ENCODE measurements at places on chromosomes 1 and 21.

- no peak for DNase-seq
Observed at GRCh38 chr1:161864577-161864976, 98.5 kb downstream of the ATF6 start.

DNA sequence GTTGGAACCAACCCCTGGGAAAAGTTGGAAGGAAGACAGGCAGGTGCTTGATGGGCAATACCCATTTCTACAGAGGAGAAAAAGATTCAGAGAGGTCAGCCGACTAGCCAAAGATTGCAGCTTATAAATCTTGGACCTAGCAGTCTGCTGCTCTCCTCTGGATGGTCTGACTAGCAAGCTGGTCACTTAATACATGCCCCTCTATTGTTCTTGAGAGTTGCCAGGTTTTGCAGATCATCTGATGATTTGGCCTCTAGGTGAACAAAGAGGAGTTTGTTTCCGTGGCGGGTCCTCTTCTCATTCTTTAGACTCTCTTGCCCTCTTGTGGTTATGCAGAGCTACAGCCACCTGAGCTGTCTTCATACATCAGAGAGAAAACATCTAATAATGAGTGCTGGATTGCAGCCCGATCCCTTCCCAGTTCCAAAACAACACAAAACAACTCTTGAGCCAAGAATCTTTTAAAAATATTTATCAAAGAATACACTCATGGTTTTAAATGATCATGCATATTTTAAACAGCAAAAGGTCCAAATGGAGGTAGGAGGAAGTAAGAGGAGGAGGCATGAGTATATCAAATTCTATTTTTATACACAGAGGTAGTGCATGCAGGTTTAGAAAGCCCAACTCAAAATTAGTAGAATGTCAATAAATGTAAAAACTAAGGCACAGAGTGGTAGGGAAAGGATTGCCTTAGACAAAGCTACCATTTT lies 115.7 kb downstream of the SLC30A10 start:
- DNase-seq, result no peak

DNA sequence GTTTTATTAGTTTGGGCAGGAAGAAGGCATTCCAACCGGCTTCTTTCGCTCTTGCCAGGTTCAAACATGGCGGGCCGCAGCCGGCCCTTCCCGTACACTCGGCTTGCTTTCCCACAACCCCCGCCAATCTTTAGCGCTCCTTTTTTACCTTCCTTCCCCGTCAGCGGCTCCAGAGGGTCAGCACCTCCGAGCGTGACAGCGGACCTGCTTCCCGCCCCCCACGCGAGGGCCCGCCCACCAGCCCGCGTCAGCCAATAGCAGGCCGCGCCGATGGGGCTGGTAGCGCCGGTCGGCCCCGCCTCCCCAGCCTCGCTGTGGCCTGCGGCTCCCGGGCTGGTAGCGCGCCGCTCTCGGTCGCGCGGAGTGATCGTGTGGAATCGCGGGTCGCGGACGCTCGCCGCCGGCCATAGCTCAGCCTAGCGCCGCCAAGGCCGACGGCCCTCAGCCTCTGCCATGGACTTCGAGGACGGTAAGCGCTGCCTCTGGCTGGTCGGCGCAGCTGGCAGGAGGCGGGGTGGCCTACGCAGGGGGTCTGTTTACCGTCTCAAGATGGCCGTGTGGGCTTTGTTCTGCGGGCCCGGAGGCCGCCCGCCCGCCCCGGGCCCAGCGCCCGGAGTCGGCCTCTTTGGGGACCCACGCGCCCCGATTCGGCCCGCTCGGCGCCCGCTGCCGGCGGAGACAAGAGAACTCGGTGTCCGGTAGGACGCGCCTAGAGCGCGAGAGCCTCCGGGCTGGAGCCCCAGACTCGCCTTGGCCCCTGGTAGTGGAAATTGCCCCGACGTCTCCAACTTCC lies at the start of gene ZNF326:
ZNF326 (plus strand) TSS at position 306 of the 793 bp plus-strand sequence; CDS start at position 454, 148 bp downstream.
- peak; percentile 91 for DNase-seq

DNA sequence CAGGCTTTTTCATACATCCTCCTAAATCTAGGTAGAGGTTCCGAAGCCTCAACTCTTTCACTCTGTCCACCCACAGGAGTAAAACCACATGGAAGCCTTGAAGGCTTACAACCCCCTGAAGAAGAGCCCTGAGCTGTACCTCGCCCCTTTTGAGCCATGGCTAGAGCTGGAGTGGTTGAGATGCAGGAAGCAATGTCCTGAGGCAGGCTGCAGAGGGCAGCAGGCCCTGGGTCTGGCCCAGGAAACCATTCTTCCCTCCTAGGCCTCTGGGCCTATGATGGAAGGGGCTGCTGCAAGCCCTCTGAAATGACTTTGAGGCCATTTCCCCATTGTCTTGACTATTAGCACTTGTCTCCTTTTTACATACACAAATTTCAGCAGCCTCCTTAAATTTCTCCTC lies 1503.0 kb downstream of the KCNT2 start:
- no peak for DNase-seq

- DNase-seq, result no peak
Observed at GRCh38 chr1:8516793-8517556, 199.1 kb downstream of the SLC45A1 start.

- DNase-seq, result no peak
Observed at GRCh38 chr1:110637475-110637874, 31.3 kb upstream of the KCNA2 start.

GRCh38 chr21:46100020-46100419 lies 2.1 kb downstream of the COL6A2 start:
- no peak for DNase-seq

GRCh38 chr1:101116006-101116405 lies 90.4 kb upstream of the DPH5 start:
- no peak for DNase-seq

GRCh38 chr1:56045477-56045876 lies 533.9 kb downstream of the PLPP3 start:
- DNase-seq, result no peak

DNA sequence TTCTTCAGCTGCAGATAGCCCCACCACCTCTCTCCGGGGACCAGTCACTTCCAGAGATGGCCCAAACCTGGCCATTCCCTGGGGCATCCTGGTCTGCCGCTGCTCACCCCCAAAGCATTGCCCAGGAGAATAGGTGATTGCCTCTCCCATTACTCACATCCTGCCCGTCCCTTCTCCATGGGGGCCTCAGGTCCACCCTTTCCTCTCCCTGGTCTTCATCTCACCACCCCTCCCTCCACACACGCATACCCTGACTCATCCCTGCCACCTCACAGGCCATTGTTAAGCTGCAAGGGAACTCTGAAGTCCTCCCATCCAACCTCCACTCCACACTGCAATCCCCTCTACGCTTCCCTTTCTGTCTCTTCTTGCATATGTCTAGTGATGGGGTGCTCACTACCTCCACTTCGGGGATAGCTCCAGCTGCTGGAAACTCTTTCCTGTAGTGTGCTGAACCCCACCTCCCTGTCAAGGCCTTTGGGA lies at the start of gene PLEKHG5:
PLEKHG5 (minus strand) TSS at position 188 of the 483 bp plus-strand sequence. CDS start 14,096 bp downstream, outside the sequence.
- DNase-seq, result no peak

- DNase-seq, result no peak
Observed at GRCh38 chr21:32055305-32055704, 182.5 kb downstream of the HUNK start.

- peak; percentile 67 for DNase-seq
Observed at GRCh38 chr1:109201123-109201703, 12.5 kb upstream of the SARS1 start.

DNA sequence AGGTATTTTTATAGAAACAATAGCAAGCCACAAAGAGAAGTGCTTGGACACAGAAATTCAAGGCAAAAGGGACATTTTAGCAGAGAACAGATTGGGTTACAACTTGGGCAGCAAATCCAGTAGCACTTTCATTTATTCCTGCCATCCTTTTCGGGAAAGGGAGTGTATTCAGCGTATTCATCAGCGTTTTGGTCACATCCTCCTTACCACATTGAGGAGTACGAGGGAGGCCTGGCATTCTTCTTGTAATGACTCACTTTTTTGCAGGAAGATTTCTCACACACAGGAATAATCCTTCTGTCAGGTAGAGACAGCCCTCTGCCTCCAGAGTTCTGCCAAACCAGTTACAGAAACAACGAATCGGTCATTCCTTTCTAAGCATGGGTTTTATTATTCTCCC lies 18.1 kb upstream of the FAM78B start:
- DNase-seq, result no peak

DNA sequence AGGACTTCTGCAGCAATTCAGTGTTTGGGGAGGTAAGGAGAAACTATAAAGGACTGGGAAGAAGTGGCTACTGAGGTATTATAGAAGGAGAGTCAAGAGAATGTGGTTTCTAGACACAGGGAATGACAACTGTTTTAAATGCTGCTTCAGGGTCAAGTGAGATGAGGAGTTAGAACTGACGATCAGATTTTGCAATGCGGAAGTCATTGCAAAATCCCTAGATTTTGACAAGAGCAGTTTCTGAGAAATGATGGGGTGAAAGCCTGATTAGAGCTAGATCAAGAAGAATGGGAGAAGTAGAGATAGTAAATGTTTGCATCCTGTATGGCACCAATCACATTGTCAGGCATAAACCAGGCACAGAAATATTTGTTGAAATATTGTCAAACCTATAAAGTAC lies 4.7 kb upstream of the TSNAX start:
- DNase-seq, result no peak

- no peak for DNase-seq
Observed at GRCh38 chr1:237774246-237774645, 116.5 kb downstream of the ZP4 start.

DNA sequence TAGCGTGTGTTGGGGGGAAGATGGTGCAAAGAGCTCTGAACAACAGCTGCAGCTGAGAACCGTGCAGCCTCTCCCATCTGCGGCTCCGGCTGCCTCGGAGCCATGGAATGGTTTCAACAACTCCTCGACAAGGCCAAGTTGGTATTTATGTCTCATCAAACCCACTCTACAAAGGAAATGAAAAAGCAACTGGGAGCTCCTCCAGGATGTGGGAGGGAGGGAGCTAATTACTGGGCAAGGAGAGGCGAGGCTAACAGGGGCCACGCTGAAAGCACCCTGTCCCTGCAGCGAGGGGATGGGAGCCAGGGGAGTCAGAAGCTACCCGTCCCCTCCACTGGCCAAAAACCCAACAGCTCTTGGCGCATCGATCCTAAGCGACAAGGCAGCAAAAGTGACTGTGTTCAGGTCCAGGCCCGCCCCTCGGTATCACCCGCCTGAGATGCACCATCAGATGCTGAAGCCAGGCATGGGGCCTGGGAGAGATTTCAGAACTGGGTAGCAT lies 63.1 kb downstream of the ACOT7 start:
- DNase-seq, result no peak

DNA sequence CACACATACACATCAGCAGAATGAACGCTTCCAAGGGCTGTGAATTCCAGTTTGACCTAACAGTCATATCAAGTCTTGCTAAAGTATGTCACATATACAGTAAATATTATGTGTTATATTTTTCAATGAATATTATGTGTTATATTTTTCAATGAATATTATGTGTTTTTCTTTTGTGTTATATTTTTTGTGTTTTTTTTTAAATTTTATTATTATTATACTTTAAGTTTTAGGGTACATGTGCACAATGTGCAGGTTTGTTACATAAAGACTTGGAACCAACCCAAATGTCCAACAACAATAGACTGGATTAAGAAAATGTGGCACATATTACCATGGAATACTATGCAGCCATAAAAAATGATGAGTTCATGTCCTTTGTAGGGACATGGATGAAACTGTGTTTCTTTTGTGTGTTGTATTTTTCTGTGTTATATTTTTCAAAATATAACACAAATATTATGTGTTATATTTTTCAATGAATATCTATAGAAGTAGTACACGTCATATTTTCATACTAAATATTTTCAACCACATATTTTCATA lies 35.5 kb downstream of the TTC13 start:
- DNase-seq, result no peak
